ENCODE measurements at places on chromosomes 2 and 18.

DNA sequence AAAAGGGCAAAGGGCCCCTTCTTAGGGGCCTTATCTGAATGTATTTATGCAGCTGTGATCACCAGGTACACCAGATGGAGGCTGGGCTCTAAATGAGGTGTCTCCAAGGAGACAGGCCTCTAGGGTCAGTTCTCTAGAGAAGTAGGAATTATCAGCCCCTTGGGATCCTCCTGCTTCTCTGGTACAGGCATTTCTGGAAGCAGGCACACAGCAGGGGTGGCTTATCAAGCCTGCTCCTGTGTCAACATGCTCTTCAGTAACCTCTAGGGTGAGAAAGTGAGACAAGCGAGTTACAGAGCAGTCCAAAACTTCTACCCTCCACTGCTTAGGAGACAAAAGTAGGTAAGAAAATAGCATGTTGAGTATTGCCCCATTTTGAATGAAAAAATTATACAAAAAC is 13.8 kb downstream of the TPGS2 start:
- DNase-seq, result no peak
- no peaks in the 10 kb centered on the region for H3K4me1 ChIP-seq
- H3K27me3 ChIP-seq, result no peaks in the 10 kb centered on the region
- no peak overlapping the region for H3K27ac ChIP-seq
- peaks cover 29% of the 10 kb centered on the region for H3K36me3 ChIP-seq

DNA sequence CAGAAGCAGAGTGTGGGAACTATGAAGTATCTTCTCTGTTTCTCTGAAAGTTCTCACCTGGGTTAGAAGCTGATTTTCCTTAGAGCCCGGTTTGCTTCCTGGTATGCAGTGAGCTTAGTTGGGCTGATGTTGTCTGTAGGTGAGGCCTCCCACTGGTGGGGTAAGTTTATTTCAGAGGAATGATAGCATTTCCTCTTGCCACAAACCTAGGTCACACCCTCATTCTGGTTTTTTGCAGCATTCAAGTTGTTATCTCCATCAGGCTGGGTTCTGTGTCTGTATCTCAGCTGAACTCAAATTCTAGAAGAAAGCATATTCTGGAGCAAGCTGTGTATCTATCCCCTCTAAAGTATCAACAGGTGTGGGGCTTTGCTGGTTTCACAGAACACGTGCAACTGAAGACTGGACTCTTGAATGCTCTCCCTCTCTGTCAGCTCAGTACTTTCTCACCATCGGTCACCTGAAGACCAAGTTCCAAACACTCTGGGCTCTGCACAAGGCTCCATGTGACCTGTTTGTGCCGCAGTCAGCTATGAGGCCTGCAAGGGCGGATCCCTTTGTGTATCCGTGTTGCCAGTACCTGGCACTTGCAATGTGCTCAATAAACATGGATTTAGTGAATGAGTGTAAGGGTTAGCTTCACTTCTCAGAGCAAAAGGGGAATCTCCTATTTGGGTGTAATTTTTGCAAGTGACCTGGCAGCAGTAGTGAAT is 49.5 kb upstream of the MBOAT2 start:
- no peaks in the 10 kb centered on the region for H3K27me3 ChIP-seq
- no peaks in the 10 kb centered on the region for H3K36me3 ChIP-seq
- peaks cover 13% of the 10 kb centered on the region for H3K4me1 ChIP-seq
- peak overlapping the region; percentile 38 for H3K27ac ChIP-seq

DNA sequence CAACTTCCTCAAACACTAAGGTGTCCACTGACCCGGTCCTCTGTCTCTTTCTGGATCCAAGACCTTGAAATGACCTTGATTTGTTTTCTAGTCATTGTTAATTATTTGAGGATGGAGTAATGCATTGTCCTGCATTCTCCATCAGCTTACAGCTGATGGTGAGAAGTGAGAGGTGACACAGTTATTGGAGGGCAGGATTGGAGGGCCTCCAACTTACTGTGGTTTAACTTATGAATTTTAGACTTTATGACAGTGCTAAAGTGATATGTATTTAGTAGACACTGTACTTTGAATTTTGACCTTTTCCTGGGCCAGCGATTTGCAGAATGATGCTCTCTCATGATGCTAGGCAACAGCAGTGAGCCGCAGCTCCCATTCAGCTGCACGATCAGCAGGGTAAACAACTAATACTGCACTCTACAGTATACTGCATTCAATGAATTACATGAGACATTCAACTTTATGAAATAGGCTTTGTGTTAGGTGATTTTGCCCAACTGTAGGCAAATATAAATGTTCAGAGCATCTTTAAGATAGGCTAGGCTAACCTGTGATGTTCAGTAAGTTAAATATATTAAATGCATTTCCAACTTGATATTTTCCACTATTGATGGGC is 200.0 kb upstream of the MEX3C start:
- DNase-seq, result no peak
- no peak overlapping the region for H3K4me3 ChIP-seq
- H3K36me3 ChIP-seq, result no peaks in the 10 kb centered on the region
- no peaks in the 10 kb centered on the region for H3K27me3 ChIP-seq
- no peak overlapping the region for H3K27ac ChIP-seq
- H3K4me1 ChIP-seq, result no peaks in the 10 kb centered on the region

GRCh38 chr2:10297191-10297830 is 5.4 kb upstream of the HPCAL1 start:
- peaks cover 15% of the 10 kb centered on the region for H3K4me1 ChIP-seq
- H3K27me3 ChIP-seq, result no peaks in the 10 kb centered on the region
- no peak overlapping the region for H3K27ac ChIP-seq
- no peak for DNase-seq
- no peak overlapping the region for H3K4me3 ChIP-seq
- H3K36me3 ChIP-seq, result no peaks in the 10 kb centered on the region

Data from thymus (tissue), 14 donors.